ENCODE measurements at places on chromosomes 5 and 9.
A peak's percentile ranks its signal among the peaks of the same experiment; 100 is the strongest.

- DNase-seq: no peak
Observed at GRCh38 chr9:2787065-2787464, 56.8 kb downstream of the PUM3 start.

GRCh38 chr5:73160239-73160671, 12.7 kb upstream of the TMEM174 start:
- no peak for DNase-seq

GRCh38 chr5:98639274-98639673, 134.2 kb upstream of the RGMB start:
- no peak for DNase-seq

DNA sequence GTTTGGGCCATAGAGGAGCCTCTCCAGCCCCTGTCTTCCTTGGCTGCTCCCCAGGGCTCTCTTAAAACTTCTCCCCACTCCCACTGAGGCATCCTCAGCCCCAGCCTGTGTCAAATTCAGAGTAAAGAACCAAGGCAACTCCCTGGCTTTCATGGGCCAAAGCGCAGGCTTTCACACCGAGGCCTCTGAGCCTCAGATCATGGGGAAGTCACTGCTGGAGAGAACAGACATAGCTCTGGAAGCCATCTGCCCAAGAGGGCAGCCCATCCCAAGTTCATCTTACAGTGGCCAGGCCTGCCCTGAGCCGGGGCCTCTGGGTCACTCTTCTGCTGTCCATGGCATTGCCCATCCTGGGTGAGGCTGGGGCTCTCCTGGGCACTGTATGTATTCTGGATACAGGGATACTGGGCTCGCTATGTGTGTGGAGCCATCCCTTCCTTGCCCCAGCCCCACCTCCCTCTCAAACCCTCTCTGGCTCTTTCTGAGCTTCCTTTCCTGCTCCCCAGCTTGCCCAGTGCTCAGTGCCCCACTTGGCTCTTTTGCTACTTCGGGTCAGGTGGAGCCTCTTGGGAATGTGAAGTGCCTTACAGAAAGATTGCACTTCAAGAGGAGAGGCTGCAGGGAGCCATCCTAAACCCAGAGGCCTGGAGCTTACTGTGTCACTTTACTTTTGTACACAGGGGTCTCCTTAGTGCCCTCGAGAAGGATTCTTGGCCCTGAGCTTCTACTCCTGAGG, 33.0 kb downstream of the TGFBI start:
- no peak for DNase-seq

DNA sequence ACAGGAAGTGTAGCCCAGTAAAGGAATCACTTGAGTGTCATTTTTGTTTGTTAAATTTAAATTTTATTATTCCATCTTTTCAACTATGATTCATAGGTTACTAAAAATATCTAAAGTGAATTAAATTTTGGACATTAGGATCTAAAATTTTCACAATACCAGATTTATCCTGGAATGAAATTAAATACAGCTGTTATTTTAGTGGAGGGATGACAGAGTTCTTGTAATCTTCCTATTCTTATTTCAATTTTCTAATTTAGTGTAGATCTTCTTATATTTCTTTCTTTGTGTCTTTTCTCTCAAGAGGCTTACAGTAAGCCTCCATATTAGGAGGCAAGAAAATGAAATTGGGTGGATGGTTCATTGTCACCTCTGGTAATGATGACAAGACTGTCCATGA, 167.9 kb upstream of the TNC start:
- DNase-seq: no peak

- no peak for DNase-seq
Observed at GRCh38 chr5:40646266-40646665, 33.4 kb upstream of the PTGER4 start.

- DNase-seq: no peak
Observed at GRCh38 chr5:107948377-107948776, 277.6 kb upstream of the EFNA5 start.

DNA sequence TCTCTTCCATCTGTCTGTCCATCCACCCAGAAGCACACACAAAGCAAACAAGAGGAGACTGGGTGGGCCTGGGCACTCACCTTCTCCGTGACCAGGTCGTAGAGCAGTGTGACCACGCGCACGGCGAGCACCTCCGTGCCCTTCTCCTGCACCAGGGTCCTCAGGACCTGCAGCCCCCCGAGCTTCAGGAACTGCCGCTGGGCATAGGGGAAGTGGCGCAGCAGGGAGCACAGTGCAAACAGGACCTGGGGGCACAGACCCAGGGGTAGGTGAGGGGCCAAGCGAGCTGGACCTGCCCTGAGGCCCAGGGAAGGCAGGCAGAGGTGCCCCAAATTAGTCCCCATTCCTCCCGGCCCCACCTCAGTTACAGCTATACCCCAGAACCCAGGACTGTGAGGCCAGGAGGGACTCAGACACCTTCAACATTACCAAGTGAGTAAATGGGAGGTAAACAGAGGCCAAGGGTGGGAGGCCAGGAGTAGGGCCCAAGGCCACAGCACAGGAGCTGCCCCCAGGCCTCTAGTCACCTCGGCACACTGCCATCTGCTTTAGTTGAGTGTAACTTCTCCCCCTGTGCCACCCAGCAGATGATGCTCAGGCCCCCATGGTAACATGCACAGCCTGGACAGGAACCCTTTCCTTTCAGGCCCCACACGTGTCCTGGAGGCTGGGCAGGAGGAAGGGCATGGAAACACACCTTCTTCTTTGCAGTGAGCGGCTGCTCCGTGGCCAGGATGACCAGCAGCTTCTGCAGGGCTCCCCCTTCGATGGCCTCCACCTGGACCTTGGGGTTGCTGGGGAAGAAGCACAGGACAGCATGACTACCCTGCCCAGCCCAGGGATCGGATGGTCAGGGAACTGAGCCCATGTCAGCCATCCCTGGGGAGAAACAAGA, 76.2 kb upstream of the LRRTM2 start:
- no peak for DNase-seq

DNA sequence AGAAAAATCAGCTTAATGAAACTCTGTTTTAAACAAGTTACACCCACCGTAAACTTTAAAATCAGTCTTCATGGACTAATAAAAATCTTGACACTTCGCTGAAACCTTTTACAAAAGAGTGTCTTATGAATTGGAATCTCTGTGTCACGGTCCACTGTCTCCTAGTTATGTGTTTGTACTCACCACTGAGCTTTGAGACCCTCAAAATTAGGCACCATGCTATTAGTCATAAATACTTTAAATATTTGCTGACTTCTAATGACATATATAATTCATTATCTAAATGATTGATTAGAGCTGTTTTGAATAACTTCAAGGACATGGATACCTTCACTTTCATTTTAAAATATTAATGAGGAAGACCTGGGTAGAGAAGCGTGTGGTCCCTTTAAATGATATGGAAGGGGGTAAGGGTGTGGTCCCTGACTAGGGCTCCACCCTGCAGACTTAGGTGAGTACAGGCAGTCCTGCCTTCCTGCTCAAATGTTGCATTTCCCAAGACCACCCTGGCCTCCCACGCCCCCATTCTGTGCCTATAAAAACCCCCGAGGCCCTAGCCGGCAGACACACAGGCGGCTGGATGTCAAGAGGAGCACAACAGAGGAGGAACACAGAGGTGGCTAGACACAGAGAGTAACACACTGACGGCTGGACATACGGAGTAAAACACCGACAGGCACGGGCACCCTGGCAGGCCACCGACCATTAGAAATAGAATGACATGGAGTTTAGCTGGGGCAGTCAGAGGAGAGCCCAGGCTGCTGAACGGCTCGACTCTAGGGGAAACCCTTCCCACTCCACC, 179.0 kb upstream of the CDH9 start:
- no peak for DNase-seq

DNA sequence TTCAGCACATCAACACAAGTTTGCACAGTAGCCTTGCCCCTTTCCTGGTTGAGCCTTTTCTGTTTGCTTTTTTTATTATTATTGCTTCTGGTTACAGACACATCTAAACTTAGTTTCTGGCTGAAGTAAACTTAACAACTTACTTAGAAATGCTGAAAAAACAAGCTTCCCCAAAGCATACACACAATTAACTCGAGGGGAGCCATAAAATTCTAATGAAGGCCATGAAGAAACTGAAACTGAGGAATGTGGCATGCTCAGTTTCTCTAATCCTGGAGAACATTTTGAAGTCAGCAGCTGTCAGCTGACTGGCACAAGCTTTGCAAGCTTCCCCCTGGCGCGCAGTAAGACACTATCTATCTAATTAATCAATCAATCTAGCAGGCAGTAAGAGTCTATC, 3.7 kb downstream of the MYO10 start:
- DNase-seq: no peak

DNA sequence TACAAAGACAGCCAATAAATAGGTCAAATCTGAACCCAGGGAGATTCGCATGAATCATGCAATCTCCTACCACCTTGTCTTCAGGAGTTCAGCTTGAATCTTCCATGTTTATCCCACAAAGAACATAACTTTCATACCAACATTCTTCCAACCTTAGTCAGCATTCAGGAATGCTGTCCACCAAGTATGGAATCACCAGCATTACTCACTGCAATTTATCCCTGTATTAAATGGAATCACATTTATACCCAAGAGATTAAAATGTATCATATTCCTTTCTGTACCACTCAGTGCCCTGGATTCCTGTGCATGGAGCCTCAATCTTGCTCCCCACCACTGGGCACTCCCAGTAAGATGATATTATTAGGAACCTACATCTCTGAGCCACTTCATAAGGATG, 162.6 kb downstream of the GLIS3 start:
- no peak for DNase-seq

DNA sequence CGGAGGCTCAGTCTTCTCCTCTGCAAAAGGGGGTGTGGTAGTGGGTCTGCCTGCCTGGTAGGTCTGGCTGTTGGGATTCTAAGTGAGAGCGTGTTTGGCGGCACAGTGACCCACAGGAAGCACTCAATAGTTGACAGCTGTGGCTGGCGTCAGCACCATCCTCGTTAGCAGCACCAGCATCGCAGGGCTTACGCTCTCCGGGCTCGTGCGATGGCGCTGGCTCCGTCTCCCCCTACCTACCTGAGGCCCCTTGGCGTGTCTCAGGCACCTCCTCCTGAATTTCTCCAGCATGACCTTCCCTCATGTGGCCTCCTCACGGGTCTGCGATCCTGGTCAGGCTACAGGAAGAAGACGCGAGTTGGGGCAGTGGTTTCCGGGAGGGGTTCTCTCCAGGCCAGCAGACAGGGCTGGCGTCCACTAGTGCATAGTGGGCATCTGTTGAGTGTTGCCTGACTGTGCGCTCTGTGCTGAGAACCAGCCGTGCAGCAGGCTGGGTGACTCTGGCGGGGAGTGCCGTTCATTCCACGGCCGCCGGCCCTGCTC, 66.9 kb downstream of the HMCN2 start:
- DNase-seq: no peak

DNA sequence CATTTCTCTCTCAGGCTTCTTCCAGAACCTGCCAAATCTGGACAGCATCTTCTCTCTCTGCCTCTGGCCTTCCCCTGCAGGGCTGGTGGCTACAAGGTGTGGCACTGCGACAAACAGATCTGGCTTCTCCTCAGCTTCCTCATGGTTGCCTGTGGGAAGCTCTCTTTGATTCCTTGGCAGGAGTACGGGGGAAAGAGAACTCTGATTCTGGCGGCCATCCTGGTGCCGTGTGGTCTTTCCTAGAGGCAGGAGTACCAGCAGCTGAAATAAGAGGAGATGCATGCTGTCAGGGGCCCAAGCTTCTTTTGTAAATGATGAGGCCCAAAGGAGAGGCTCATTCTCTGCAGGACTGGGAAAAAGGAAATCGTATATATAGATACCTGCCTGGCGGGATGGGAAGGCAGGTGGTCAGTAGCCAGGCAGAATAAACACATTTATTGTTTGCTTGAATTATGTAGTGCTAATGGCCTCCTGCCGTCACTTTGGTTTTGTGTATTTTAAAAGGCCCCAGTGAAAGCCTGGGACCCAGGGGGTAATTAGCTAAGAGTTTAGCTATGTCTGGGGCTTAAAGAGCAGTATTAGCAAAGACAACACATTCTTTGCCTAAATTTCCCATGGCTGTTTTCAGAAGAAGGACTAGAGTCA, at the start of gene CER1:
CER1 (minus strand) TSS at position 343 of the 645 bp plus-strand sequence; CDS start at position 282, 61 bp downstream.
- peak; percentile 87 for DNase-seq

- no peak for DNase-seq
Observed at GRCh38 chr5:139243425-139243970, 45.3 kb upstream of the SIL1 start.

DNA sequence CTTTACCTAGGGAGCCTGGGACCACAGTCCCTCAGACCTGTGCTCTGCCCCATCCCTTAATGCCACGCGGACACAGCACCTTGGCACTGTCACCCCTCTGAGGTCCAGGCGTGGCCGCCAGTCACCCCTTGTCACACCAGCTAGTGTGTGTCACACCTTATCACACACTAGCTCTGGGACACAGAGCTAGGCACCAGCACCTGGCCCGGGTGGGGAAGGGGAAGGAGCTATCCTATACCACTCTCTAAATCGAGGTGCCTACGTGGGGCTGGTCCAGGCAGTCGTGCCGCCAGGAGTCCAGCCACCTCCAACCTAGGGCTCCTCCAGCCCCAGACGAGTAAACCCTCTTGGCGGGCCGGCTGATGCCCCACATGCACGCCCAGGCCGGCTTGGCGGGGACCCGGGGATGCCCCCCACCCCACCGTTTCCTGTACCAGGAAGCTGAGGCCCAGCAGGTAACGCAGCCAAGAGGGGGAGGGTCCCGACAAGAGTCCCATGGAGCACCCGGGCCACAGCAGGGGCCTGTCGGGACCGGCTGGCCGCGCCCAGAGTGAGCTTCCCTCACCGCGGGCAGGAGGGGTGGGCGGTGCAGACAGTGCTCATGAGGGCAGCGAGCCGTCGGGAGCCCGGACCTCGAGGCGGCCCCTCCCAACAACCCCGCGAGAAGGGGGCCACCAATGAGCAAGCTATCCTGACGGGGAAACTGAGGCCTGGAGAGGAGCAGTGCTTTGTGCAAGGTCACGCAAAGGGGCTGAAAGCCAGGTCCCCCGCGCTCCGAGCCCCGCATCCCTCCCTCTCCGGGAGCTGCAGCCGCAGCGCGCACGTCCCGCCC, 550 bp downstream of the CORO2A start:
- DNase-seq: no peak

DNA sequence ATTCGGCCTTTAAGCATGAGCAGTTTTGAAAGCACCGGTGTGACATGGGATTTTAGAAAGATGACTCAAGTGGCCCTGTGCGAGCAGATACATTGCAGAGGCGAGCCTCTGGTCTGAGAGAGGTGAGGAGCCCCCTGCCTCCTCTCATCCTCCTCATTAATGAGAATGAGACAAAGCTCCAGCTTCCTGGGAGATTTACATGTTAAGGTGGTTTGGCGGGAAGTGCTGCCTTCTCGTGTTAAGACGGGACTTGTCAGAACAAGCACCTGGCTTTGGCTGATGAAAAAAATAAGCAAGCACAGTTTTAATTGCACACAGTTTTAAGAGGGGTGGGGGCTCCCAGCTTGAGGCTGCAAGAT, 68.1 kb downstream of the ACTL7B start:
- DNase-seq: no peak

DNA sequence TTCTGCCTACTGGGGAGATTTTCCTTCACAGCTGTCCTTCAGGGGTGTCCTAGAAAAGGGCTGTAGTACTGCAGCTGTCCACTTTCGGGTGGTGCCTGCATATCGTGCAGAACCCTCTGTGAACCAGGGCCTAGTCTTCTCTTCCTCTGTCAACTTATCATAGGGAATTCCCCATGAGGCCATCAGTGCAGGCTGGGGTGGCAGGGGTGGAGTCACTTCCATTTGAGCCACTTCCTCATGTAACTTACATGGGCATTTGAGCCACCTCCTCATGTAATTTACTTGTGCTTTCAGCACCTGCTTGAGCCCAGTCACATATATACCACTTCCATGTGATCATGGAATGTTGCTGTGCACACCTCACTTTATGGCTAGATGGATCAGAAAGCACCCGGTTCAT, 742.0 kb upstream of the RGMB start:
- DNase-seq: no peak

GRCh38 chr9:92770360-92770995, 5.8 kb upstream of the BICD2 start:
- DNase-seq: peak; percentile 25

GRCh38 chr5:124438903-124439281, 307.5 kb downstream of the ZNF608 start:
- no peak for DNase-seq
